ENCODE measurements at places on chromosomes 7 and 10.

GRCh38 chr10:15211464-15211979 lies 43.0 kb upstream of the NMT2 start:
- no peak for DNase-seq

DNA sequence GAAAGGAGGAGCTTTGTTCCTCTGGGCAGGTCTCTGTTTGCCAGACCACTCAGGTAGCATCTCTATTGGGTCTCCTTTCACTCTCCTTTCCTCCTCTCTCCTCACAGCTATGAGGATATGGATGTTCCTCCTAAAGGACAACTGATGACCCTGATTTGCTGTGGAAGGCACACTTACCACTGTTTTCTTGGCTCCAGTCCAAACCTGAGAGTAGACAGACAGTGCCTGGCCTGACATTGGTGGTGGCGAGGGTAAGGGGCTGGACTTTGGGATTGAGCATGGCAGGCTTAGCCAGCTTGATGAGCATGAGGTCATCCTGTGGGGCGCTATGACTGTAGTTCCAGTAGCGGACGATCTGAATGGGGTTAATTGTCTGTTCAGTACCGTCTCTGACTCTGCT lies 3.6 kb downstream of the PRSS37 start:
- no peak for DNase-seq

DNA sequence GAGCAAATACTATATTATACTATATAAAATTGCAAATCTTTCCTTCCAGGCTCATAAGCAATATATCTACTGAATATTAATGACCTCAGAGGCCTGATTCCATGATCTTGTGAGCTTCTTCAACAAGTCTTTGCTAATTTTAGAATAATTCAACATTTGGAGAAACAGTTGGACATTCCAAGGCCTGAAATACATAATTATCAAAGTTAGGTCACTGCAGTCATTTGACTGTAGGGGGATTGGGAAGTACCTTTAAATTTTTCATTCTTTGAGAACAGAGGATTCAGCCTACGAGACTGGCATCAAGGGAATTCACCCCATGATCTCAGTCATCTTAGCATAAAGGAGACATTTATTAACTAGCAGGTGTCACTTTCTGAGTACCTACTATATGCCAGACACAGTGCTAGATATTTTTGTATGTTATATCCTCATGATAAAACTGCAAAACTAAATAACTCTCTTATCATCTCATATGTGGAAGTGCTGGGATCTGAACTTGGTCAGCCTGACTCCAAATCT lies 85.4 kb downstream of the DOCK4 start:
- no peak for DNase-seq

GRCh38 chr10:80588546-80588945 lies 50.8 kb downstream of the SH2D4B start:
- DNase-seq, result no peak

- DNase-seq, result peak; percentile 33
Measured at GRCh38 chr10:121926671-121927317, 1.0 kb downstream of the ATE1 start.

GRCh38 chr10:95356190-95356955 lies 65.6 kb upstream of the PDLIM1 start:
- DNase-seq, result no peak

- no peak for DNase-seq
Measured at GRCh38 chr10:37314862-37315261, 189.5 kb downstream of the ANKRD30A start.

GRCh38 chr7:135192914-135193536 lies 18.3 kb downstream of the WDR91 start:
- DNase-seq, result no peak

- DNase-seq, result no peak
Measured at GRCh38 chr7:98058186-98058585, 48.5 kb upstream of the LMTK2 start.

- DNase-seq, result no peak
Measured at GRCh38 chr7:69893906-69894305, 295.6 kb downstream of the AUTS2 start.

DNA sequence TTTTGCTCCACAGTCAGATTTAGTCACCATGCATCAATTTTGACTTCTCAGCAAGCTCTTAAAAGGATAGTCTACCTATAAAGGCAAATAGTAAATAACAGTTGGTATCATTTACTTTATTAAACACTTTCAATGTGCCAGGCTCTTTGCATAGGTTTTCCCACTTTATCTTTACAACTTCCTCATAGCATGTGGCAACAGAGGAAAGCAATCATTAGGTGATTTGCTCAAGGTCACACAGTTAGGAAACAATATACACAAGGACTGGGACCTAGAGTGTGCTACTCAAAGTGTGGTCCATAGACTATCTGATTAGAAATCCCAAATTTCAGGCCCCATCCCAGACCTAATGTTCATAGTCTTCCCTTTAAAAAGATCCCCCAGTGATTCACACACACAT lies 212.3 kb downstream of the MTERF1 start:
- DNase-seq, result no peak

GRCh38 chr10:88082806-88083596 lies 219.6 kb downstream of the PTEN start:
- DNase-seq, result peak; percentile 49

DNA sequence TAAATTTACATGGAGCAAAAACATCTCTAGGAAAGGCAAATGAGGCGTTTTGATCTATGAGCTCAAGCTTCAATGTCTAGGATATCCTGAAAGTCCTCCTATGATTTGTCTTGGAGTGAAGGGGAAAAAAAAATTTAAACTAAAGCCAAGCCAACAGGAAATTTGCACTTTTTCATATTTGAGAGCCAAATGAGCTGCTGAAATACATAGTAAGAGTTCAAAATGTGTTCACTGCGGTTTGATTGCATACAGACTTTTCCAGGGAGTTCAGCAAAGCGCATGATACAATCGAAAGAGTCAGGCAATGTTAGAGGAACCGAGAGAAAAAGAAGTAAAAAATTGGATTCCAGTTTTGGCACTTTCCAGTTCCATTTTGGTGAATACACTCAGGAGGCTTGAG lies 633.4 kb upstream of the MGMT start:
- no peak for DNase-seq

- peak; percentile 53 for DNase-seq
Measured at GRCh38 chr7:6256677-6257535, 15.5 kb downstream of the CYTH3 start.

DNA sequence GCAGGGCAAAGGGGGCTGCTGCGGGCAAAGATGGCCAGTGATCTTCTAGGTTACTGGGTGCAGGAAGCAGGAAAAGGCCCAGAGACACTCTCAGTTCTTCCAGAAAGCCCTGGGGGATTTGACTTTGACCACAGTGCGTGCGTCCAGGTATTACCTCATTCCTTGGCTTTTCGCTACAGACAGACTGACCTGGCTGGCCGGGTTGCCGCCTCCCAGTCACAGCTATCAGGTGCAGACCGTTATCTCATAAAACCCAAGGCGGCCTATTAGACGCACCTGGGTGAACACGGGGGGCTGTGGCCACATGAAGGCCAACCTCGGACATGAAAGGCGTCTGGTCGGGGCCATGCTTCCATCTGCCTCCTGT lies 80.3 kb downstream of the FOXL3 start:
- no peak for DNase-seq

GRCh38 chr7:142130267-142130666 lies 18.7 kb downstream of the MGAM2 start:
- no peak for DNase-seq

DNA sequence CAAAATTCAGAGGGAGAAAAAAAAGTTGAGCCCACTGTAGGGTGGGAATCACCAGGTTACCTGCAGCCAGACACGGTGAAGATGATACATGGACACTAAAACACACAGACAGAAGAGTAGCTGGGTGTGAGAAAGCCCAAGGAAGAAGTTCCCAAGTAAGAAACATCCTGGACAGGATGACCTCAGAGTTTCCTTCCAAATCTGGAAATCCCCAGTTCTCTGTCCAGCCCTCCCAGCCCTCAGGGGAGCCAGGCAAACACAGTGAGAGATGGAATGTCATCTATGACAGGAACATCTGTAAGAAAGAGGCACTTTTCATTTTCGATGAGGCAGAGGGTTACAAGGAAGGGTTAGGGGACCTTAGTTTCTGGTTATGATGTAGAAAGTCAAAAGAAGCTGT lies 125.1 kb upstream of the LYZL1 start:
- no peak for DNase-seq

- no peak for DNase-seq
Measured at GRCh38 chr7:93004906-93005305, 112.9 kb downstream of the SAMD9 start.

- DNase-seq, result no peak
Measured at GRCh38 chr7:73504920-73505319, 17.2 kb downstream of the BAZ1B start.

GRCh38 chr7:94288096-94288495 lies 106.6 kb upstream of the COL1A2 start:
- DNase-seq, result no peak

- DNase-seq, result no peak
Measured at GRCh38 chr10:24701447-24701846, 22.2 kb downstream of the ARHGAP21 start.

GRCh38 chr7:91633013-91633441 lies 247.5 kb downstream of the MTERF1 start:
- no peak for DNase-seq

GRCh38 chr10:20948686-20949327 lies 51.7 kb upstream of the NEBL start:
- DNase-seq, result no peak

DNA sequence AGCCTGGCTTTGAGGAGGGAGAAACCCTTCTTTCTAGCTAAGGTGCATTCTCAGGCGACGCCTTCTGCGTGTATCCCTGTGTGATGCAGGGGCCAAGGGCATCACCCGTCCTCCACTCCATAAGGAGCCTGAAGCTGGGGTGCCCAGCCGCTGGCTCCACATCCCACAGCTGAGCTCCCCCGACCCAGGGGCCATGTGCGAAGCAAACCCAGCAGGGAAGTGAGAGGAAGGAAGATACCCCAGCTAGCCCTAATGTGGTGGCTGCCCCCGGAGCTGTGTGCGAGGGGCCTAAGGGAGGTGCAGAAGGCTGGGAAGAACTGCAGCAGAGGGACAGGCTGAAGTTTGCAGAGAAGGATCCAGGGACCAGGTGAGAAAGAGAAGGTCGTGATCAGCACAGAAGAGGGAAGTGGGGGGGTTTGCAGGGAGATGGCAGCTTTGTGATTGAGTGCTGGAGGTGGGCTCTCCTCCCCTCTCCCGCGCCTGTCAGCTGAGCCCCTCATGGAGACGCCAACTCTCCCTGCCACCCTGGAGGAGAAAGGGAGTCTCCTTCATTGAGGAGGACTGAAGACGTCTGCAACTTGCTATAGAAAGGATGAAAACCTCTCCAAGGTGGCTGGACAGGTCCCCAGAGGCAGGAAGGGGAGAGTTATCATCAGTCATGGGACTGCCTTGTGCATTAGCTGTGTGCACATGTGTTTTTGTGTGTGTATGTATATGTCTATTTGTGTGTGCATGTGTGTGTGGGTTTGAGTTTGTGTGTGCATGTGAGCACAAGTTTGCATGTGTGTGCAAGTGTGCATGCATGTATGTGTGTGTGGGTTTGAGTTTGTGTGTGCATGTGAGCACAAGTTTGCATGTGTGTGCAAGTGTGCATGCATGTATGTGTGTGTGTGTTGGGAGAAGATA lies 3.5 kb upstream of the CALML5 start:
- DNase-seq, result no peak

- no peak for DNase-seq
Measured at GRCh38 chr10:62597226-62597625, 207.3 kb upstream of the ADO start.

GRCh38 chr7:25353196-25353595 lies 124.9 kb upstream of the NPVF start:
- DNase-seq, result no peak

- DNase-seq, result no peak
Measured at GRCh38 chr10:47332946-47333345, 10.7 kb downstream of the GDF2 start.

- DNase-seq, result no peak
Measured at GRCh38 chr10:32161586-32161985, 105.4 kb upstream of the KIF5B start.

DNA sequence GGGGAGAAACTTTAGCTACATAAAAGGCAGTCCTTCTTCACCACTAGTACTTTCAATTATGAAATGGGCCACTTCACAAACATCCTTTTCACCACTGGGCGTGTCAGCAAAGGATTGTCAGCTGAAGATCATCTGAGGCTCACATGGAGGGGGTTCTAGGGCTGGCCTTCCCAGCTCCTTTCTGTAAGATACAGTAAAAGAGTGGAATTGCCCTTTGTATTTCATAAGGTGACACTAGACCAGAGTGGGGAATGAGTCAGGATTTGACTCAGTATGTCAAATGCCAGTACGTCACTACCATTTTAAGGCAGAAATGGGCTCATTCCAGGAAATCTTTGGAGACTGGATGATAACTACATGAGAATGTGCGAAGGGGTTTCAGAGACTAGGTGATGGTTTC lies 21.2 kb upstream of the BLOC1S2 start:
- no peak for DNase-seq

- DNase-seq, result peak; percentile 1
Measured at GRCh38 chr10:32207544-32207943, 139.4 kb downstream of the EPC1 start.

- no peak for DNase-seq
Measured at GRCh38 chr10:129709627-129710509, 242.8 kb downstream of the MGMT start.

- no peak for DNase-seq
Measured at GRCh38 chr10:20984662-20985061, 87.6 kb upstream of the NEBL start.

DNA sequence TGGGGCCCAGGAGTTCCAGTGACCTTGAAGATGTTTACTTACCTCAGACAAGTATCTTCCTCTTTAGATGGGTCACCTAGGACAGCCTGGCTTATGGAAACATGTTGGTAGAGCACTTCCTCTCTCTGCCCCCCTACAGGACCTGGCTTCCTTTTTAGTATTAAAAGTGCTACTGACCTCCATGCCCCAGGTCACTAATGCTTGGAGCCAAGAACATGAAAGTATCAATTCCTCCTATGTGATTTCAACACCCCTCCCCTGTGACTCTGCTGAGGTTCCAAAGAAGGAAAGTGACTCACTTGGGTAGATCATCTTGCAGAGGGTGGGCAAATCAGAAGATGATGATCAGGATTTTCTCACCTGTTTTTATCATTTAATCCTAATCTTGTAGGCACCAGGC lies 125.3 kb upstream of the CCDC6 start:
- no peak for DNase-seq

DNA sequence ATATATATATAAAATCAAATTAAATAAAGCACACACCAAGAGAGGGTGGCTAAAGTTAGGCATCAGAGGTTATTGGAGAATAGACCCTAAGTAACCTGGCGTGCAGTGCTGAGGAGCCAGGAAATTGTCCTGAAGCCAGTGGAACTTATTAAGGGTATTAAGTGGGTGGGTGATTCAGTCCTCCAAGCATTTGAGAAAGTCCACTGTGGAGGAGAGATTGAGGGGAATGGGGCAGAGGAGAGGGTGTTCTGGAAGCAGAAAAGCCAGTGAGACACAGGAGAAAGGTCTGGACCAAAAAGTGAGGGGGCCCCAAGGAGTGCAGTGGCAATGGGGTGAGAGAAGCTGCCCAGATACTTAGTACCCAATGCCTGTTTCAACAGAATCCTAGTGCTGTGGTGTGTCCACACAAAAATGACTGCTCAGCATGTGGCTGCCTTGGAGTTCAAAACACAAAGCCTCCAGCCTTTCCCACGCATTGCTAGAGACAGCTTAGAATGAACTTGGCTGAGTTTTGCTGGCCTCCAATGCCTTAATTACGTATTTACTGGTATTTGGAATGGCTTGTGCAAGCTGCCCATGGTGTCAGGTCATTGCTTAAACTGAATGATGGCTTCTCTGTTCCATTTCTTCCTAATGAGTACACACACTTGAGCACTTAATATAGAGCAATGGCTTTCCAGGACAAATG lies 44.9 kb upstream of the CHST15 start:
- no peak for DNase-seq
